ENCODE measurements at places on chromosomes 16 and 17.

- DNase-seq = no peak
Observed at GRCh38 chr17:42181851-42182207, 887 bp upstream of the KCNH4 start.

DNA sequence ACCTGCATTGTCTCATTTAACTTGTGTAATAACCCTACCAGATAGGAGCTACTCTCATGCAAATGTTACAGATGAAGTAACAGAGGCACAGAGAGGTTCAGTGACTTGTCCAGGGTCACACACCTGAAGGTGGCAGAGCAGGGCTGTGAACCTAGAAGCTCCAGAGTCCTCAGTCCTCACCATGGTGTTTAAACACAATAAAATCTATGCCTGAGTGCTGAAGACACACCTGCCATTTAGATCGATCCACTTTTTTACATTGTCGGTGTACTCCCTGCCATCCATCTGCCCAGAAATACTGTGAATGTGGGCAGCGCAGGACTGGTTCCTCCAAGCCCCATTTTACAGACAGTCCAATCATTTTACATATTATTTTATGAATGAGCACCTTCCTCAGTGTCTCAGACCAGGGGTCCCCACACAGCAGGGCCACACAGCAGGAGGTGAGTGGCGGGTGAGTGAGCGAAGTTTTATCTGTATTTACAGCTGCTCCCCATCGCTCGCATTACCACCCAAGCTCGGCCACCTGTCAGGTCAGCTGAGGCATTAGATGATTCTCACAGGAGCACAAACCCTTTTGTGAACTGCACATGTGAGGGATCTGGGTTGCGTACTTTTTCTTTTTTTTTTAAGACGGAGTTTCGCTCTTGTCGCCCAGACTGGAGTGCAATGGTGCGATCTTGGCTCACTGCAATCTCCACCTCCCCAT, 5.6 kb downstream of the IL4R start:
- no peak for DNase-seq

DNA sequence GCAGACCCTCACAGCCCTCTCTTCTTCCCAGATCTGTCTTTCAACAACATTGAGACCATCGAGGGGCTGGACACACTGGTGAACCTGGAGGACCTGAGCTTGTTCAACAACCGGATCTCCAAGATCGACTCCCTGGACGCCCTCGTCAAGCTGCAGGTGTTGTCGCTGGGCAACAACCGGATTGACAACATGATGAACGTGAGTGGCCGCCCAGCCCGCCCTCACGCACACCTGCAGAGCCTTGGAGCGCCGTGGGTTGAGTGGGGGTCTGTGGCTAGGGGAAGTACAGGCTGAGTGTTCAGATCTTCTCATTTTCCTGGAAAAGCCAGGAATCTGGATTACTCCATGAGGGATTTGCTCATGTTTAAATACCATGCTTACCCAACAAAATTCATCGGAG, 15.2 kb downstream of the DRC3 start:
- no peak for DNase-seq

DNA sequence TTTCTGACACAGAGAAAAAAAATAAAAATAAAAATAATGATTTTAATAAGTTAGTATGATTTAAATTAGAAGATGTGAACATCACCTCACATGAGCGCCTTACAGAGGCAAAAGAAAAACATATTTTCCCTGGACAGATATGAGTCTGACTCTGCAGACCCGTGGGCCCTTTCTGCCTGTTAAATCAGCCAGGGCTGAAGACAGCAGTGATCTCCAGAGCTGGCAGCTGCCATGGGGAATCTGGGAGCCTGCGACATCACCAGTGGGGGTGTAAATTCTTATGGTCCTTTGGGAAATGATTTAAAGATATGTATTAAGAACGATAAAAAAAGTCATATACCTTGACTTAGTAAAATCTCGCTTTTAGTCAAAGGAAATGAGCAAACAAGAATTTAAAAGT, 65.7 kb upstream of the FOXF1 start:
- no peak for DNase-seq

DNA sequence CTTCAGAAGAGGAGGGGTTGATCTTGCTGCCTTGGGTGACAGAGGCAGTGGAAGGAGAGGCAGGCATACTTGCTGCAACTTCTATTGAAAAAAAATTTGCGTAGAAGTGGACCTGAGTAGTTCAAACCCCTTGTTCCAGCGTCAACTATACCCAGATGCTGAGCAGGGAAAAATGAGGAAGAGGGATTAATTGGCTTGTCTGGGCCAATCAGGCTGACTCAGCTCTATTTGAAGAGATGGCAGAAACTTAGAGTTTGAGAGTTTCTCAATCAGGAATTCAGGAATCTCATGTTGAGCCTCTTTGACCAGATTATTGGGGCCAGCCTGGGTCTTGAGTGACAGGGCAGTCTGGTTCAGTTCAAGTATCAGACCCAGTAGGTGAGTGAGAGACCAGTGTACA, 17.6 kb downstream of the CASC3 start:
- DNase-seq = no peak

- no peak for DNase-seq
Observed at GRCh38 chr17:76812263-76812662, 55.9 kb upstream of the MGAT5B start.

GRCh38 chr17:65498816-65499215, 62.6 kb downstream of the AXIN2 start:
- no peak for DNase-seq

- DNase-seq = no peak
Observed at GRCh38 chr17:21677911-21678310, 14.4 kb upstream of the KCNJ18 start.

DNA sequence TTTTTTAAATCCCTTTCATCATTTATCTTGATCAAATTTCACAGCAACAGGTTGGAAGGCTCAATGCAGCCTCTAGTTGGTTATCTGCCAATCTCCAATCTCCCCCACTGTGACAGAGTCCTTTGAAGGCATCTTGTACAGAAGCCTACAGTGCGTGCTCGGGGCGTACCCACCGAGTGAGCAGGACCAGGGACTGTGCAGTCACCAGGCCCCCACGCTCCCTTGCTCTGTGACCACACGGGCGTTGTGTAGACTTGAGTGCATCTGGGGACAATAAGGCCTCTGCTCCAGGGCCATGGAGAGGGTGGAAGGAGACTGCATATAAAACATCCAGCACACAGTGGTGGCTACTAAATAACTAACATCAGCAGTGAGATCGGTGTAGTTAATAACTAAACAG, 63.4 kb downstream of the GTF3C1 start:
- DNase-seq = no peak

GRCh38 chr16:12330946-12331345, 354.4 kb downstream of the SNX29 start:
- DNase-seq = no peak

GRCh38 chr17:78665952-78666920, 89.0 kb upstream of the DNAH17 start:
- DNase-seq = peak; percentile 69

DNA sequence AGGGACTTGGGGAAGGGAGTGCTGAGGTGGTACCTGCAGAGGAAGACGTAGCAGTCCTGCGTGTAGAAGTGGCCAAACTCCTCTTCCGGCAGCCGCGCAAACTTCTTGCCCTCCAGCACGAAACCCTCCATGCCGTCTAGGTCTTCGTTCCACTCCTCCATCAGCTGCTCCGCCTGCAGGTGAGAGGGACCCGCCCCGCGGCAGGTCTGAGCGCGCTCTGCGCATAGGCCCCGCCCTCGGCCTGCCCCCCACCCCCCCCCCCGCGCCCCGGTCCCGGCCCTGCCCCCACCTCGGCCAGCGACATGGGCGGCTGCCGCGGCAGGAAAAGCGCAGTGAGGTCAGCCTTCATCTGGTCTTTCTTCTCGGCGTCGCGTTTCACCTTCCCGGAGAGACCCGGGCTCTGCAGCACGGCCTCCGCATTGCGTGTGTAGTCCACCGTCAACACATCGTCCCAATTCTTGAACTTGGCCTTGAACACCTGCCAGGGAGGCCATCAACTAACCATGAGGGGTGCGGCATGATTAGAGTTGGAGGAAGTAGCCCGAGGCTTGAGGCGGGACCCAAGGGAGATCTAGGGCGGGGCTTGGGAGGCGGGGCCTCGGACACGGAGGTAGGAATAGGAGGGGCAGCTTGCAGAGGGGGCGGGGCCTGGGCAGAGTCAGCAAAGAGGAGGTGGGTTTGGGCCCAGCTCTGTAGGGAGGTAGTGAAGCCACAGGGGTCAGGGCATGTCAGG, 11.5 kb downstream of the FLII start:
- peak; percentile 19 for DNase-seq

- DNase-seq = no peak
Observed at GRCh38 chr16:65283181-65283651, 161.4 kb upstream of the CDH11 start.

- no peak for DNase-seq
Observed at GRCh38 chr16:71338193-71338592, 20.3 kb upstream of the CALB2 start.

GRCh38 chr16:47065766-47066688, 77.7 kb downstream of the NETO2 start:
- DNase-seq = no peak

DNA sequence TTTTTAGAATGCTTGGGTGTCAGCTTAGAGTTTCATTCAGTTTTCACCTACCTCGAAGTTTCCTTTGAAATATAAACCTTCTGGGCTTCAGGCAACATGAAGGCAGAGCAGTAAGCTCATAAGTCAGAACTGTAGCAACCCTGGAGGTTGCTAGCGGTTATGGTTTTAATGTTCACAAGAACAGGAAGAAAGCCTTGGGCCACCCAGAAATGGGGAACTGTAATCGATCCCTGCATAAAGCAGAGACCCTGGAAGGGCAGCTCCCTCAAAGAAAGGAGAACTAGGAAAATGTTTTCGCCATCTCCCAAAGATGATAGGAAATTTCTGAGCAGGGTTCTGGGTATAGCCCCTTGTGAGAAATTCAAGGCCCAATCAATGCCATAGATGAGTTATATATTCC, 47.8 kb upstream of the RASL10B start:
- no peak for DNase-seq

- no peak for DNase-seq
Observed at GRCh38 chr17:40822132-40822812, at the start of gene KRT10. Gene KRT10 (minus strand): TSS chr17:40822614. CDS start chr17:40822585, 29 bp downstream.

DNA sequence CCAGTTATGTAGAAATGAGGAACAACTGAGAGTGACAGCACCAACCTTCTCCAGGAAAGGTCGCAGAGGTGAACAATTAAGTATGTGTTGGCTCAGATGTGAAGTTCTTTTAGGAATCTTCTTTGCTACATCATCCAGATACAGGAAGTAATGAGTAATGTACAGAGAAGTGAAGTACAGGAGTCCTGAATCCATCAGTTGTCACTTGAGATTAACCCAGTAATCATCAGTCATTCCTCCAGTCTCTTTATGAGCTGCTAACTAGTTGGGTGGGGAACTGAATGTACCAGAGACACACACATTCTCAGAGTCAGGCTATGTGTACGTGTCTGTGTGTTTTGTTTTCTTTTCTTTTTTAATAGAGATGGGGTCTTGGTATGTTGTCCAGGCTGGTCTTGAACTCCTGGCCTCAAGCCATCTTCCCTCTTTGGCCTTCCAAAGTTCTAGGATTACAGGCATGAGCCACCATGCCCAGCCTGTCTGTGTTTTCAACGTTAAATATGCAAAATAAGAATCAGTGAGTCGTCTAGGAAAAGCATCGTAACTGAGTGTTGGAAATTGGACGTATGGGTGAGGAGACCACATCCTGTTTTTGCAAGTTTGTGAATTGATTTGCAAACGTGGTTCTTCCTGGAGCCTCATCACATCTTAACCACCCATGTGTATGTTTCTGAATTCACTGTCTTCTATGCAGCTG, 19.9 kb downstream of the ZNF200 start:
- DNase-seq = peak; percentile 65

GRCh38 chr17:51142597-51142996, 10.8 kb upstream of the NME1 start:
- no peak for DNase-seq

DNA sequence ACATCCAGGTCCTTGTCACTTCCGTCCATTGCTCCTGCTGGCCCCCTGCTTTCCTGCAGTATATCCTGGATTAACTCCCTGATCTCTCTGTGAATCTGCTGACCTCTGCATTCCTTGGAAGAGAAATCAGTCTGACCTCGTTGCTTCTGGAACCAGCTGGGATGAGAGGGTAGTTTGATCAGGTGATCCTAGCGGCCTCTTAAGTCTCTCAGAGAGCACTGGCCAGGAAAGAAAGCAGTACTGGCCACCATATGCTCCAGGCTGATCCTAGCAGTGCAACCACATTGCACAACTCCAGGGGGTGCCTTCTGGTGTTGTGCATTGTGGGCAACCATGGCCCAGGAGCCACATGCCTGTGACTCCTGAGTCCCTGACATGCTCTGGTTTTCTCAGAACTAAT, 79.2 kb downstream of the ARHGAP23 start:
- DNase-seq = no peak
